ENCODE measurements at places on chromosomes 16 and 17. TPM values are rescaled to one million over a fixed set of nuclear protein-coding genes. Genes with fewer than 3 reads are reported as not detected.

GRCh38 chr17:861364-861763 is 79.2 kb downstream of the MRM3 start:
- DNase-seq = no peak

DNA sequence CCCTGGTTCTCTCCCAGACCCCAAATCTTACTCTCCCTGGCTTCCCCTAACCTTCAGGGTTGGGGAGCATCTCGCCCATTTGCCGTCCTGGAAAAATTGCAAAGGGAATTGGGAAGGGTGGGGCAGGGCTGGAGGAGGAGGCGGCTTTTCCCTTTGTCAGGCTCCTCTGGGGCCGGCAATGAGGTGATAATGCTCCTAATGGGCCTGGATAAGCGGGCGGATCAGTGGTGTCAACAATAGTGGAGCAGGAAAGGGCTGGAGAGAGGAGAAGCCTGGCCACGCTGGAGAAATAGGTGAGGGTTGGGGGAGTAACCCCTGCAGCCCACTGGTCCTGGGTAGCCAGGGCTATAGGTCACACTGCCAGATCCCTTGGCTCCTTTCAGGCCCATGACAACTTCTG is 12.3 kb downstream of the SCN4A start:
- no peak for DNase-seq

Gene RCVRN
- not detected for total RNA-seq

- no peak for DNase-seq
Observed at GRCh38 chr17:7930841-7931631, 710 bp downstream of the TRAPPC1 start.

Data from H4 (cell line).